Right cardiac atrium (tissue), 5 donors: ENCODE measurements at places on chromosomes 13 and 19. TPM values are rescaled to one million over a fixed set of nuclear protein-coding genes. Genes with fewer than 3 reads are reported as not detected.

DNA sequence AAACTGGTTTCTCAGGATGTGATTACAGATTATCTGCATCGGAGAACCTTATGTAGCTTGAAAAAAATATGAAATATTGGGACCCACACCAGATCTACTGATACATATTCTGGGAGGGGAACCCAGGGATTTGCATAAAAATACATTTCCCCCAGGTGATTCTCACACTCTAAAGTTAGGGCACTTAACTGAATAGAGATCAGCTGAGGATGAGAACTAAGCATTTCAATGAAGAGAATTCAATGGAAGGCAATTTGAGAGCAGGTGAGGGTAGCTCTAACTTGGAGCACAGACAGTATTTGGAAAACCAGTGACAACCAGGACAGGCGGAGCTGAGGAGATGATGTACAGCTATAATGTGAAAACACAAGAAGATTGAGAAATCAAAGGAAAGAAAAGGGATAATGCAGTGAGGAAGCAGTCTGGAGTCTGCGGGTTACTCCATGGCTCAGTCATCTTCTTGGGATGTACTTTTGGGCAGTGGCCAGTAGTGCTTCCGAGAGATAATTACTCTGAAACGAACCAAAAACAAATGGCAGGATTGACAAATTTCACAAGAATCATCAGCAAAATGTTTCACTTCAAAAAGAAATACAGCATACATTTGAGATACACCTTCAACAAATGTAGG lies 6.1 kb upstream of the OXGR1 start:
- DNase-seq, result no peak

- DNase-seq, result no peak
Observed at GRCh38 chr13:32736648-32737047, 150.4 kb downstream of the PDS5B start.

- DNase-seq, result no peak
Observed at GRCh38 chr13:85709721-85710120, 89.5 kb downstream of the SLITRK6 start.

- no peak for DNase-seq
Observed at GRCh38 chr13:97539651-97540610, 106.0 kb downstream of the RAP2A start.

- DNase-seq, result no peak
Observed at GRCh38 chr19:42068756-42069571, 1.0 kb downstream of the GRIK5 start.

DNA sequence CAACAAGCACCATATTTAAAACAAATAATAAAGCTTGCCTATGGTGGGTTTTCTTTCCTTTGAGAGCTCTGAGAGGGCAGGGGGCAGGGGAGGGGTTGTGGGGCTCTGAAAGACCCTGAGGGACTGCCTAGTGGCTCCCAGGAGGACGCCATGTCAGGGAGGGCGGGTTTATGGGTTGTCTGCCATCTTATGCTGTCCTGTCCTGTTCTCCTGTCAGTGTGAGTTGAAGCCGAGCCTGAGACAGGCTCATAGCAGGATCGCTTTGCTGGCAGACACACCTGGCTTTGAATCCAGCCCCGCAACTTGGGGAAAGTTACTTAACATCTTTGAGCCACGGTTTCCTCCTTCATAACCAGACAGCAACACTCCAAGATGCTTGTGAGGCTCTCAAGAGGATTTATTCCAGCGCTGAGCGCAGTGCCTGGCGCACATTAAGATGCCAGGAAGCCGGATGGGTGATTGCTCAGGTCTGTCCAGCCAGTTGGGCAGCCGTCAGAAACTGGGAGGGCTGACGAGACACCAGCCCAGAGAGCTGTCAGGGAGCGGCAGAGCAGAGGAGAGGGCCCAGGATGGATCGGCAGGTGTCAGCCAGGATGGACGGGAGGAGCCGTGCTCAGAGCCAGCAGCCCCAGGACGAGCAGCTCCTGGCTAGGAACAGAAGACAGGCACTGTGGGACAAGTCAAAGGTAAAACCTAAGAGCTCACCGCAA lies 36.8 kb upstream of the C1QTNF9 start:
- peak; percentile 71 for DNase-seq

DNA sequence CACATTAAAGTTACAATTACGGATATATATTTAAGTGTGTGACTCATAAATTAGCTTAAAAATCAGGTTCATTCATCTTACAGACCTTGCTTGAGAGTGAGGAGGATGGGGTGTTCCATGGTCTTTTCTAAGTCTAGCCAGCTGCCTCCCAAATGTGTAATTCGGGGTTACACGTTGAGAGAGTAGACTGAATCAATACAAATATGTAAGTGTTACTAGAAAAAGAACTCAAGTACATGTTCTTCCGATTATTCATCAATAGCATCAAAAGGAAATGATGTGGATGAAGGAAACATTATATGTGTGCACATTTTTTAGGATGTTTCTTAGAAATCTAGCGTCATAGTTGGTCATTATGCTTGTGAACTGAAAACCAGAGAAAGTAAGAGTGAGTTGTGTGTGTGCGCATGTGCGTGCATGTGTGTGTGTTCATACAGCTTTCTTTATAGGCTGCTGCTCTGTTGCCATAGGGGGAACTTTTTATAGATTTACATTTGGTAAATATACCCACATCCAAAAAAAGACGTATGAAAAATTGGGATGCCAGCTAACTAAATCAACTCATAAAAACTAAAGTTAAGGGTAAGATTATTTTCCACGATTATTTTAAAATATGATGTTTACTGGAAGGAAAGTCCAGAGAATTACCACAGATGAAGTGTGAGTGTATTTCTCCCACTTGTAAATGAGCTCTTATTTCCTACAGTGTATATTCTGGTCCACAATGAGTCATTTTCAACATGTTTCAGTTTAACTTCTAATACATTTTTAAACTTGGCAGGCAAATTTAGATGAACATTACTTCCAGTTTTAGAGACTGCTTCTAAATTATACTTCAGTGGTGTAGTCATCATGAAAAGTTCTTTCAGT lies 82.4 kb downstream of the PIBF1 start:
- no peak for DNase-seq

Gene TMEM86B
- polyA plus RNA-seq, result 1.6 TPM

Gene CCL25
- polyA plus RNA-seq, result not detected

Gene KIR3DL1
- 0.05 TPM for polyA plus RNA-seq

Gene MBD3L5
- not detected for polyA plus RNA-seq

Gene HSPB6
- polyA plus RNA-seq, result 209 TPM

Gene LMTK3
- 2.9 TPM for polyA plus RNA-seq
